Fibroblast of lung (primary cell): ENCODE measurements at places on chromosomes 3 and 15. TPM values are rescaled to one million over a fixed set of nuclear protein-coding genes. Genes with fewer than 3 reads are reported as not detected.

GPR149 gene
- not detected in 2 replicates for polyA plus RNA-seq

MAP1A gene
- 51.2 and 66.1 TPM in 2 replicates for polyA plus RNA-seq

WDR72 gene
- polyA plus RNA-seq = not detected in 2 replicates

SH2D7 gene
- 0.03 TPM in 1 of 2 replicates, not detected in the other for polyA plus RNA-seq

CFAP92 gene
- polyA plus RNA-seq = 0.07 and 0.09 TPM in 2 replicates

P2RY1 gene
- polyA plus RNA-seq = 0.62 and 1.1 TPM in 2 replicates

NME9 gene
- polyA plus RNA-seq = not detected in 2 replicates

NOX5 gene
- 0.17 and 0.25 TPM in 2 replicates for polyA plus RNA-seq

RBP2 gene
- polyA plus RNA-seq = not detected in 2 replicates

PRR20G gene
- not detected in 2 replicates for polyA plus RNA-seq

DNAH12 gene
- polyA plus RNA-seq = 0.06 and 0.12 TPM in 2 replicates

CYP8B1 gene
- polyA plus RNA-seq = not detected in 2 replicates

ANAPC13 gene
- polyA plus RNA-seq = 110 and 145 TPM in 2 replicates

TM4SF1 gene
- polyA plus RNA-seq = 301 and 353 TPM in 2 replicates

CAV3 gene
- 0.03 TPM in 1 of 2 replicates, not detected in the other for polyA plus RNA-seq

FBXW12 gene
- 0.05 and 0.06 TPM in 2 replicates for polyA plus RNA-seq

SI gene
- not detected in 2 replicates for polyA plus RNA-seq

ROBO2 gene
- polyA plus RNA-seq = 0.83 and 2.2 TPM in 2 replicates

DCLK3 gene
- polyA plus RNA-seq = not detected in 2 replicates
